ENCODE measurements at places on chromosomes 16 and 17.

GRCh38 chr16:11503566-11503965 is 83.2 kb downstream of the LITAF start:
- no peak for DNase-seq

DNA sequence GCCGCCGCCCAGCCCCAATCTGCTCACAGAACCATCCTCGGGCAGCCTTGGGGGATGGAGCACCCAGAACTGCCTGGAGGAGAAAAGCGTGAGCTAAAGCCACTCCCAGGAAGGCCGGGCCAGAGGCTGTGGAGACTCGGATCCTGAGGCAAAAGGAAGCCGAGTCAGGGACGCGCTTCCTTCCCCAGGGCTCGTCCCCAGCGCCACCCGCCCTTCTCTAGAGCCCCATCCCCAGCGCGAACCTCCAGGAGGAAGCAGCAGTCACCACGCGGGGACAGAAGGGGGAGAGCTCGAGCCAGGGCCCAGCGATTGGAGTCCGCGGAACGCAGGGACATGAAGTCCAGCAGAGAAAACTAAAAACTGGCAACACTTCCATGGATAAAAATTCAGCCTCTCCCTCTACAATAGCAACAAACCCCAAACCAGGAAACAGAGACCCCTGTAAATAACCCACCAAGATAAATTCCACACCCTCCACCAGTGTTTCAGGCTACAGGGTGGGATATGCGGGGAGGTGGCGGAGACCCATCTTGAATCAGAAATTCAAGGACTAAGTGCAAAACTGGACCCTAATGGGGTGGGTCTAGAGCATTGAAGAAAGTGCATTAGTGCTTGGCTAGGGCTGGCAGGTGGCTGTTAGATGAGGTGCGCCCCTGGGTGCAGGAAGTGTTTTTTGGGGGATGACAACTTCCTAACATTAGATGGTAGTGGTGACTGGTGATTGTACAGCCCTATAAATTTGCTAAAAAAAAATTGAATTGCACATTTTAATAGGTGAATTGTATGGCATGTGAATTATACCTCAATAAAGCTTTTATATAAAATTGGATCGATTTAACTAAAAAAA is 116.1 kb upstream of the METRNL start:
- no peak for DNase-seq

DNA sequence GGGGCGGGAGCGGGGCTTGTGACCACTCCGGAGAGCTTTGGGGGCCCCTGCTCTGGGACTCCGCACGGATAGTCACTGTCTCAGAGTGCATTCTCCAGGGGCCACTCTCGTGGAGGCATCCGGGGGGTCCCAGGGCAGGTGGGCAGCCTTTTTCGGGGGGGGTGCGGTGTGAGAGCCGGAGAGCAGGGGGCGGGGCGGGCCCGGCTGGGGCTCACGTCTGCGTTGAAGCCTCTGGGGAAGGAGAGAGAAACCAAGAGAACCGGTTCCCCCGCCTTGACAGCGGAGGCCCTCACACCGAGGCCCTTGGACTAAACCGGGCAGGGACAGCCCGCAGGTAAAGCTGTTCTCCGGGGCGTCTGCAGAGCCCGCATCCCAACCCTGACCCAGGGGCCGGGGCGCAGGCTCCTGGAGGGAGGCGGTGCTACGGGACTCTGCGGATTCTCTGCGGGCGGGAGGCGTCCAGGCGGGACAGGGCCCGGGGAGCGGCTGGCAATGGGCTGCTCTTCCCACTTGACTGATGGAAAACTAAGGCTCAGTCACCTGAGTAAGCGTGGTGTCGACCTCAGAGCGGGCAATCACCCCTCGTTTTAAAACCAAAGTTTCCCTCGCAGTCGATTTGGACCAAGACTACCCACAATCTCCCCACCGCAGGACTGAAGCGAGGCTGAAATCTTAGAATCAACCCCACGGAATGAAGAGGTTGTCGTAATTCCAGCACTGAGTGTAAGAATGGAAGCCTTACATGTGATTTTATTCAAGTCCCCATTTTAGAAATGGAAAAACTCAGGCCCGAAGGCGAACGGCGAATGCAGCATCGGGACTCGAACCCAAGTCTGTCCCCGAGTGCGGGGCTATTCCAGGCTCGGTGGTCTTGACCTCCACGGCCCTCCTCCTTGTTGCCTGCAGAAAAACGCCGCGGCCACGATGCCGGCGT is 49.6 kb upstream of the AMZ2 start:
- no peak for DNase-seq

- no peak for DNase-seq
These were observed 2.9 kb upstream of the IFI35 start for GRCh38 chr17:43003542-43004172.

DNA sequence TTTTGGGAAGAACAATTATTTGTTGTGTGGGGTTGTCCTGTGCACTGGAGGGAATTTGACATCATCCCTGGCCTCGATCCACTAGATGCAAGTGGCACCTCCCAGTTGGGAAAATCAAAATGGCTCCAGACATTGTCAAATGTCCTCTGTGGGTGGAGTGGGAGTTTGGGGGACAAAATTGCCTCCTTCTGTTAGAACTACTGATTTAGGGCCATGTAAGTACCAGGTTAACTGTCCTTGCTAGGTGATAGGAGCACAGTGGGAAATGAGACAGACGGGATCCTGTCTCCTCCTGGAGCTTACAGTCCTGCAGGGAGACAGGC is 56.8 kb downstream of the ARHGAP23 start:
- no peak for DNase-seq

DNA sequence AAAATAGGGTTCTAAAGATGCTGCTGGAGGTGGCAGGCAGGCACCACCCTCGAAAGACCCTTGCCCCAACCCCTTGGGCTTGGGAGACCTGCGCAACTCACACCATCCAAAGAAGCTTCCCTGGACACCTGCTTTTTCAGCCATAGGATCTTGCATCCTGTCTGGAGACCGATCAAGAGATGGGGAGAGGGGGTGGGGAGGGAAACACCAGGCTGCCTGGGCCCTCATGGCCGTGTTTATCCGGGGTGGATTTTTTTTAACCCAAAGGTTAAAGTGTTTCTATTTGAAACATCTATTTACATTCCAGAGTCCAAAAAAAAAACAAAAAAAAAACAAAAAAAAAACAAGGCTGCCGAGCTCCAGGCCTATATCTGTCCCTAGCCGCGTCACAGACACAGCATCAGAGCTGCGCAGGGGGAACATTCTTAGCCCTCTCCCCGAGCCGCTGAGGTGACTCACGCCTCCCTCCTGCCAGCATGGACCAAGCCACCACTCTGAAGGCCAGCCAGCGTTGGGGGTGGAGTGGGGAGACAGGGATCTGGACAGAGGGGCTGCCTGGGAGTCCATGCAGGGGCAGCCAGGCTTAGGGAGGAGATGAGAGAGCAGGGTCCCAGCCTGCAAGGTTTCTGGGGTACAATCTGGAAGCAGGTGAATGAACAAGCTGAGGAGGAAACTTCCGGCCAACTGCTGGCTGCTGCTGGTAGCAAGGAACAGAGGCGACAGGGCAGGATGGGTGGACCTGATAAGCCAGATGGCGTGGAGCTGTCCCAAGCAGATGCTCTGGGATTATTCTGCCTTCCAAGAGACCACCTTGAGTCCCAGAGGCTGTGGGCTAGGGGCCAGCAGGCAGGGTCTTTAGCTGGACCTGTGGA is 14.8 kb downstream of the HDAC5 start:
- DNase-seq = no peak

DNA sequence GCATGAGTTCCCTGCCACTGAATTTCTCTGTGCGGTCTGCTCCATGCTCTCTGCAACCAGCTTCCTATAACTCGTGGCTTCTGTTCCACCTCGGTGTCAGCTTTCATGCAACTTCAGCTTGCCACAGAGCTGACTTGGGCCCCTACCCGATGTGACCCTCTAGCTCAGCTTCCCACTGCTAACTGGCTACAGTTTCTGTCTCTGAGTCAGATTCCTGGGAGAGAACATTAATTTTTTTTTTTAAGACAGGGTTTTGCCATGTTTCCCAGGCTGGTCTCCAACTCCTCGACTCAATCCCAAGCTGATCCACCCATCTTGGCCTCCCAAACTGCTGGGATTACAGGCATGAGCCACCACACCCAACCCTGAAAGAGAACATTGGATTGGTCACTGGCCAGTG is 35.5 kb upstream of the PSMD7 start:
- no peak for DNase-seq

DNA sequence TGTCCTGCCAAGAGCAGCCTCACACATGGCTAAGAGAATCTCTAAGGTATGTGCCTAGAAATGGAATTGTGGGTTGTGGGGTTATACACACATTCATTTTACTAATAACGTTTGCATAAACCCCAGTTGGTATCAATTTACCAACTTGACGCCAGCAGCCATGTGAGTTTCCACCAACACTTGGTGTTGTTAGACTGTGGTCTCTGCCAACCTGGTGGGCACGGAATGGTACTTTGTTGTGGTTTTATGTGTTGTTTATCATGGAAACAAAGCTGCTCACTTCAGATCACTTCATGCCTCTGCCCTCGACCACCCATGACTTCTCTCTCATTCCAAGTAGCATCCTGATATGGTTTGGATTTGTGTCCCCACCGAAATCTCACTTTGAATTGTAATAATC is 152.0 kb upstream of the CDC42EP4 start:
- no peak for DNase-seq

GRCh38 chr16:72389791-72390190 is 217.8 kb upstream of the PMFBP1 start:
- DNase-seq = no peak

GRCh38 chr16:12976936-12977335 is 75.5 kb downstream of the SHISA9 start:
- DNase-seq = no peak

- DNase-seq = no peak
These were observed 97.0 kb upstream of the FA2H start for GRCh38 chr16:74871608-74872007.

GRCh38 chr16:57589374-57589773 is 39.1 kb upstream of the ADGRG1 start:
- DNase-seq = no peak

DNA sequence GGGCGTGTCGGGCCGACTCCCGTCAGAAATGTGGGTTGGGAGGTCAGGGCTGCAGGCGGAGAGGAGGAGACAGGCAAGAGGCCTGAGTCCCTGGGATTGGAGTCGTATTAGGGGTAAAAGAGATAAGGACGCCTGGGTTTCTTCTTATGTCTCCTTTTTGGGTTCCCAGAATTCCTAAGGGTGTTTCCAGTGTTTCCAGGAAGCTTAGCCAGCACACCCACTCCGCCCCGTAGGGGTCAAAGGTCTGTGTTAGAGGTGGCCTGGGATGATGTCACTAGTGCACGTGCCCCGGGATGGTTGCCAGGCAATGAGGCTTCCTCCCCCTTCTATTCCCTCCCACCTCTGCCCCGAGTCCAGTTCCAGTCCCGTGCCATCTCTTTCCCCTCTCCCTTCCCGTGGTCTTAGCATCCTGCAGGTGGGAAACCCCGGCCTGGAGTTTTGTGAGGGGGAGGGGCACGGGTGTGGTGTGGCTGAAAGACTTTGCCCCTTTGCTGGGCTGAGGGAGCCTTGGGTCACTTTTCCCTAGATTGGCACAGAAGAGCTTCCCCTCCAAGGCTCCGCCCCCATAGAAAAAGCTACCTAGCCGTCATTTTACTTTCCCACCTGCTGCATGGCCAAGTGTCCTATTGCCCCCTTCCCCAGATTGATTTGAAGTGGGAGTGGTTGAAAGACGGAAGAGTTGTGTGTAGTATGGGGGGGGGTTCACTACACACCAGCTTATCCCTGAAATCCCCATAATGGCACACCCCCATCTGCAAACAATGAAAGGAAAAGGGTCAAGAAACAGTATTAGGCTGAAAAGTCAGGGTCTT is 2.8 kb downstream of the KDM6B start:
- DNase-seq = no peak

DNA sequence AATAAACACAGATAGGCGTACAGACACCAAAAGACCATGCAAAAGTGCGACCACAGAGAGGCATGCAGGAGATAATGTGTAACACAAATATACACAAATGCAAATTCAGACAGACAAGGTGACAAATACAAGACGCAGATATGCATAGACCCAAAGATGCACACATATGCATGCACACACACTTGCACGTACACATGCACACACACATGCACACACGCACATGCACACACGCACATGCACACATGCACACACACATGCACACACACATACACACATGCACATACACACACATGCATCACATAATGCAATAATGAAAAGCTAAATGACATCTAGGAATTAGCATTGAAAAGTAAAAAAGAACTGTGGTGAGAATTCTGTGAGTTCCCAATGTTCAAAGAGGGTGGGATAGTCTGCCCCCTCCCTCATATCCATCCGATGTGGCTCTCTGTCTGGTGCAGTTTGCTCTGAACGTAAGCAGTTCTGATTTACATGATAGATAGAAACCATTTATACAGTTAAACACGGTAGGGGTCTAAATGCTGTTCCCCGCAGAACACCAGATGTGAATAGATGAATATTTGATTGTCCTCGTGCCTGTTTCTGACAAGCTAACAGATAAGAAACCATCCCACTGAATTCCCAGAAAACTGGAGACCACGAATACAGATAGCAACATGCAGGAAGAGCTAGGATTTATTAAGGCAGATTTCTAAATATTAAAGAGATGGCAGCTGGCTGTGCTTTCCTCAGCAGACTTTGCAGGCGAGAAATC is 186.1 kb downstream of the TMEM114 start:
- no peak for DNase-seq

- no peak for DNase-seq
These were observed 55.7 kb downstream of the NT5M start for GRCh38 chr17:17358866-17359265.

DNA sequence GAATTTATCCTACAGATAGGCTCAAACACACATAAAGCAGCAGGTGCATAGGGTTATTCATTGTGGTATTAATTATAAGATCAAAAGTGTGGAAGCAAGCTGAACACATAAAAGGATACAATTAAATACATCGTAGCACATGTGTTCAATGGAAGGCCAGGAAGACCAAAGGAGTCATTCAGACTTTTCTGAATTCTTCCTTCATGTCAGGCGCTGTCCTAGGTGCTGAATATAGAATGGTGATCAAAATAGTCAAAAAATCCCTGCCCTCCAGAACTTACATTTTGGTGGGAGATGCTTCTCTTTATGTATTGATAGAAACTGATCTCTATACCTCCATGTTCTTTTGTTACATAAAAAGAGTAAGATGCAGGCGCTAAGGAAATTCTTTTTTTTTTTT is 439.0 kb upstream of the ASIC2 start:
- DNase-seq = no peak

- no peak for DNase-seq
These were observed 42.2 kb upstream of the KIFC3 start for GRCh38 chr16:57844416-57845030.

DNA sequence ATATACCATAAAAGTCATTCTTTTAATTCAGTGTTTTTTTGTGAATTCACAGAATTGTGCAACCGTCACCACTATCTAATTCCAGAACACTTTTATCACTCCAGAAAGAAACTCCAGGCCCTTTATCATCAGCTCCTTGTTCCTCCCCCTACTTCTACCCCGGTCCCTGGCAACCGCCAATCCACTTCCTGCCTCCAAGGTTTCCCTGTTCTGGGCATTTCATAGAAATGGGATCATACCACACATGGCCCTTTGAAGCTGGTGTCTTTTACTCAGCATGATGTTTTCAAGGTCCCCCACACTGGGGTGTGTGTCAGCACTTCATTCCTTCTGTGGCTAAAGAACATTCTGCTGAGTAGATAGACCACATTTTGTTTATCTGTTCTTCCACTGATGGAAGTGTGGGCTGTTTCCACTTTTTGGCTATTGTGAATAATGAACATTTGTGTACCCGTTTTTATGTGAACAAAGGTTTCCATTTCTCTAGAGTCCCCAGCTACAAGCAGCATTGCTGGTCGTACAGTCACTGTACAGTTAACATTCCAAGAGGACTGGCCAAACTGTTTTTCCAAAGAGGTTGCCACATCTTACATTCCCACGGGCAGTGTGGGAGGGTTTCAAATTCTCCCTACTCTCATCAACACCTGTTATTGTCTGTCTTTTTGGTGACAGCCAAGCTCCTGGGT is 75.8 kb upstream of the ZNF469 start:
- no peak for DNase-seq

GRCh38 chr16:19861811-19862327 is 22.8 kb downstream of the GPRC5B start:
- no peak for DNase-seq

Measured in esophagus squamous epithelium (tissue), 5 donors.